Right lung (tissue), 10 donors: ENCODE measurements at places on chromosomes 13 and 19.

GRCh38 chr19:40705362-40705651 lies 11.4 kb downstream of the COQ8B start:
- no peak for DNase-seq

GRCh38 chr13:51733374-51734298 lies 70.3 kb downstream of the DHRS12 start:
- no peak for DNase-seq

DNA sequence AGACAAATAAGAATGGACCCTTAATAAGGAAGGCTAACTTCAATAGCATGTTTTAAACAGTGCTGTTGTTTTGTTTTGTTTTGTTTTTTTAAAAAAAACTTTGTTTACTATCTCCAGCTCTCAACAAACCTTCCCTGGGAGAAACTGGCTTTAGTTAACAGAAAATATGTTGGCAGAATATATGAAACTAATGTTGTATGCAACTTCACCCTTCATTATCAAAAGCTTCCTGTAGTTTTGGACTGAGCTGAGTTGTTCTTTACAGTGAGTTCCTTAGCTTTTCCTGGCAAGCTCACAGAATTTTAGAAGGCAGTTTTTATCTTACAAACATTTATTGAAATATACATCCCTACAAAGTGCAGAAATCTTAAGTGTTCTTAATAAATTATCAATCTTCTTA lies 2480.7 kb upstream of the PCDH20 start:
- DNase-seq, result peak; percentile 6

GRCh38 chr19:29326351-29326750 lies 113.4 kb upstream of the UQCRFS1 start:
- DNase-seq, result no peak

DNA sequence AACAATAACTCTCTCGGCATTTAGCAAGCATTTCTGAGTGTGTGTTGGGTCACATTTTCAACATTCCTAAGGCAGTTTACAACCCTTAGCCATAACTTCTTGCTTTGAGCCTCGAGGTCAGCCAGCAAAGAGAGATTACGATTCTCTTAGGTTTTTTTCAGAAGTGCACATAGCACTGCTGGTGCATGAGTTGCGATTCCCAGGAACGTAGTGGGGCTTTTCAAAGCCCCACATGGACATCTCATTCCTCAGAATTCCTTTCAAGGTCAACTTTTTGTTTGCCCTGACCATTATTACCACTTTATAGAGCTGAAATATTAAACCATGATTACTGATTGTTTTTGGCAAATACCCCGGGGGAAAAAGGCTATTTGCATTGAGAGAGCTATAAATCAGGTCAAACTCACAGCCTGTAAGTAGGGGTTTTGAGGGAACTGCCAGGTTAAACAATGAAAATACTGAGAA lies 705.3 kb downstream of the GPC5 start:
- peak; percentile 20 for DNase-seq

DNA sequence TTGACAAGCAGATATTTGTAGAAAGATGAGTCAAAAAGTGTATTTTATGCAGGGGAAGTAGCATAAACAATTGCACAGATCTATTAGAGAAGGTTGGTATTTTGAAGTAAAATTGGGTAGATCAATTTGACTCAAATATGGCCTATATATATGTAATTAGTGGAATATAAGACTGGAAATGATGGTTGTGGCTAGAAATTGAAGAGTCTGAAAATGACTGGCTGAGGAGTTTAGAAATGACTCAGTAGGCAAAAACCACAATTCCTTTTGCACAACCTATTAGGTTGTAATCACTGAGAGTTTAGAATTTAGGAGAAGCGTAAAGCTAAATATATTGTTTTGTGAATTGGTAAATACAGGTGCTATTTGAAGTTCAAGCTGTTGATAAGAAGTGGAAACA lies 622.6 kb upstream of the PCDH20 start:
- DNase-seq, result no peak

- DNase-seq, result no peak
Observed at GRCh38 chr19:19540064-19540714, 2.1 kb downstream of the CILP2 start.

- no peak for DNase-seq
Observed at GRCh38 chr19:4374498-4375163, 25.7 kb downstream of the SH3GL1 start.

DNA sequence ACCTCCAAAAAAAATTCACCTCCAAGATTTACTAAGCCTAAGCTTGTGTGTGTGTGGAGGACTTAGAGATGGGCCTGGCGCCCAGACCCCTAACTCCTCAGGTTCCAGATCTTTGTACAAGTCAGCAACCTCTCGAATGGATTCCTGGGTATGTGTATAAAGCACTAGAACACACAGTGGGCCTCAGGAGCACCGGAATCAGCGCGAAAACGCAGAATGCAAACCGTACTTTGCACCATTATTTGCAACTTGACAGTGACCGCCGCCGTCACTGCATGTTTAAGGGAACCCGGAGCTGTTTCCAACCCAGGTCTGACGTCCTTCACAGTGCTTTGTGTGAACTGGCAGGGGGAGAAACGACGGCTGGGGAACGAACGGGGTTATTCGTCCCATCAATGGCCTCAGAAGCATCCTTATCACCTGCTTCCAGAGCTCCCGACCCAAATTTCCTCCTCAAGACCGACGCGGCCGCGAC lies 688 bp downstream of the ZNF606 start:
- no peak for DNase-seq

DNA sequence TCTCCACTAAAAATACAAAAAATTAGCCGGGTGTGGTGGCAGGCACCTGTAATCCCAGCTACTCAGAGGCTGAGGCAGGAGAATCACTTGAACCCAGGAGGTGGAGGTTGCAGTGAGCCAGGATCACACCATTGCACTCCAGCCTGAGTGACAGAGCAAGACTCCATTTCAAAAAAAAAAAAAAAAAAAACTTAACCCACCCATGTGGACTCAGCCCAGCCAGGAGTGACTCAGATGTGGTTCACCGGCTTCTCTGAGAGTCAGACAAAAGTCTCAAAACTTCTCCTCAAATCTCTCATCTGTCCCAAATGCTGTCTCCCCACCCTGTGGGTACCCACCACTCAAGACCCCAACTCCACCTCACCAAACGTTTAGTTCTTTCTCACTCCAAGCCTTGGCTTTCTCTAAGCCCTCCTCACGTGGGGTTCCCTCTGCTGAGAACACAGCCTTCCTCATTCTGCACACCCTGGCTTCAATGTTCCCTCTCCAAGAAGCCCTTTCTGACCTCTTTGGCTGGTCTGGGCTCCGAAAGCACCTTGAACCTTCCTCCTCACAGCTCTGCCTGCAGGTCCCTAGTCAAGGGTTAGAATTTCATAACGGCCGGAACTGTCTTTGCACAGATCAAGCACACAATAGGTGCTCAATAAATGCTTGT lies 11.1 kb upstream of the RAB3A start:
- DNase-seq, result no peak

DNA sequence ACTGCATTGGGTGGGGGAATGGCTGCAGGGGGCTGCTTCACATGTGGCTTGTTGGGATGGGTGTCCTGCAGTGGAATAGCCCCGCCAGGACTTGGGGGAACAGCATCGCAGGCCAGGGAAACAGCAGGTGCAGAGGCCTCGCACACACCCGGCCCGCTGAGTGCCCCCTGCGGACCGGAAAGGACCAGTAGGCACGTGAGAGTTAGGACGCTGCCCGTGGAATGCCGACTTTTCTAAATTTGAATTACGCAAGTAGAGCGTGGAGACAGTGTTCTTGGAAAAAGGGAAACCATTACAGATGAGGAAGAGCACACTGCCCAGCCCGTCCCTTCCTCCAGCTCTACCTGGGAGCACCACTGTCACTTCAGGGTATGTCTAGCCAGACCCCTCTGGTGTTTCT lies 11.5 kb downstream of the DNM2 start:
- no peak for DNase-seq

- no peak for DNase-seq
Observed at GRCh38 chr19:2306971-2307370, 983 bp downstream of the LINGO3 start.

- DNase-seq, result no peak
Observed at GRCh38 chr13:59319276-59319675, 844.5 kb downstream of the DIAPH3 start.

GRCh38 chr13:24381541-24382265 lies 72.3 kb downstream of the C1QTNF9 start:
- DNase-seq, result no peak

DNA sequence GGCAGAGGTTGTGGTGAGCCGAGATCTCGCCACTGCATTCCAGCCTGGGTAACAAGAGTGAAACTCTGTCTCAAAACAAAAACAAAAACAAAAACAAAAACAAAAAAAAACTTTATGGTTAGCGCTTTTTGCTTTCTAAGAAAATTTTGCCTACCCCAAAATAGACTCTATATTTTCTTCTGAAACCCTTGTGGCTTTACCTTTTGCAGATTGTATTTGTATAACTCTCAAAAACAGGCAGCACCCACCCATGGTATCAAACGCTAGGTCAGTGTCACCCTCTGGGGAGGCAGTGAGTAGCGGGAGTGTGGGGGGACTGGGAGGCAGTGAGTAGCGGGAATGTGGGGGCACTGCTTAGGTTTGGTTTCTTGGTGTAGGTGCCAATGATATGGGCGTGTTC lies 7.5 kb upstream of the SLC39A3 start:
- DNase-seq, result no peak

- DNase-seq, result peak; percentile 23
Observed at GRCh38 chr19:18202778-18203407, 949 bp downstream of the RAB3A start.

DNA sequence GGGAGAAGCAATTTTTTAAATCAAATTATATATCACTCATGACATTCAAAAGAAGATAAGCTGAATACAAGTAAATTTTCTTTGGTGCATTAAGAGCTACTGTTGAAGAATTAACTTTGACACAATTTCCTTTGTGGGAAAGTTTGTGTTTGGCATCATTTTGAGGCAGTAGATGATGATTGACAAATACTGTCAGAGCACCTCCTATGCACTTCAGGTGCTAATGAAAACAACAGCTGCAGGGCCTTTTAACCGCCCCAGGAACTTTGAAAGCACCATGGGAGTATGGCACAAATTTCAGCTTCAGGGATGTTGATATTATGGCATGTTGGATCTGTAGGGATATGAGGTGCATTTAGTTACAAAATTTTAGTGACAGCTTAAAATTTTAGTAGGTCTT lies 21.0 kb upstream of the DLEU7 start:
- DNase-seq, result no peak

DNA sequence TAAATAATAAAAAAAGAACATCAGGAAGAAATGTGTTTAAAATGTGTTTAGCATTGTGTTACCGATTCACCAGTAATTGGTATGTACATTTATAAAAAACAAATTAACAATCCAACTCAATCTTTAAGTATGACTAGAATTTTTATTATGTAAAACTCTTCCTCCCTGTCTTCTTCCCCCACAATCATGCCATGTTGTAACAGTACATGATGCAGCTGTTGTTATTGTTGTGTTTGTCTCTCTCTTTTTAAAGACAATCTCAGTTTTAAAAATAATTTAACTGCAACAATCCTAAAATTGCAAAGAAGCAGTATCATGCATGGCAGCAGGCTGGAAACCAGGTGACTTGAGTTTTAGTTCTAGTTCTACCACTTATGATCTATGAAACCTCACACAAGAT lies 180.2 kb downstream of the RGCC start:
- no peak for DNase-seq
